ENCODE measurements at places on chromosomes 5 and 9.

- no peak for DNase-seq
These were observed 29.0 kb upstream of the CEMIP2 start for GRCh38 chr9:71797266-71797665.

GRCh38 chr5:132872788-132873118, 715 bp upstream of the LEAP2 start:
- DNase-seq, result no peak

GRCh38 chr5:15021266-15022046, 149.9 kb upstream of the ANKH start:
- no peak for DNase-seq

- DNase-seq, result no peak
These were observed 104.2 kb upstream of the ELL2 start for GRCh38 chr5:96065685-96066385.

DNA sequence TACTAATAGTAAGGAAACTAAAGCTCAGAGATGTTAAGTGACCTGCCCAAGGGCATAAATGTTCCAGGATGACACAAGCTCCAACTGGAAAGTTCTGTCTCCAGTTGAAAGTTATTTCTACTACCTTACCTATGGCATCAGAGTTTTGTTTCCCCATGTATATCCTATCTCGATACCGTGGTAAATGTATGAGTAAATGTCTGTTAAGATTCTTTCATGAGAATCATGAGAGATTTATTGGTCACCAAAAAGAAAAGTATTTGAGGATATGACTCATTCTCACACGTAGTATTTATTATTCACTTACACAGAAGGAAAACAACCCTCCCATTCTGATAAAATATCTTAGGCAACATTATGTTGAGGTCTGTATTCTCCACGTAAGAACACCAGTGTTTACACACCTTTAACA, 11.1 kb upstream of the SHOC1 start:
- no peak for DNase-seq

DNA sequence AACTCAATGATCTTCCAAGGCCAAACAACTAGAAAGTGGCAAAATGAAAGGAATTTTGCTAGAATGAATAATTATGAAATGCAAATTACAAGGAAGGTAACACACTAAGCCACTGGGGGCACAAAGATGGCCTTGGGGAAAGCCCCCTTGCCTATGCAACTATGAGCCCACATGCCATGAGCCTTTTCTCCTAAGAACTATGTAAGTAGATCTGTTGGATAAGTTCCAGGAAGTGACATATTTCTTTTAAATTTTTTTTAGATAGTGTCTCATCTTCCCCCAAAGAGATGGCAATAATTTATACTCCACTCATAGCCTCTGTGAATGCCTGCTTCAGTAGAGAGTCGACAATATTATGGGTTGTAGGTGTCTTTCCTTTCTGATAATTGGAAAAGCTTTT, 257.8 kb downstream of the AUH start:
- no peak for DNase-seq

GRCh38 chr5:91031402-91031752, 351.7 kb downstream of the ARRDC3 start:
- no peak for DNase-seq

GRCh38 chr5:132601071-132601728, 44.4 kb downstream of the RAD50 start:
- DNase-seq, result no peak

- no peak for DNase-seq
These were observed 34.8 kb downstream of the TMEM252 start for GRCh38 chr9:68505681-68506409.

DNA sequence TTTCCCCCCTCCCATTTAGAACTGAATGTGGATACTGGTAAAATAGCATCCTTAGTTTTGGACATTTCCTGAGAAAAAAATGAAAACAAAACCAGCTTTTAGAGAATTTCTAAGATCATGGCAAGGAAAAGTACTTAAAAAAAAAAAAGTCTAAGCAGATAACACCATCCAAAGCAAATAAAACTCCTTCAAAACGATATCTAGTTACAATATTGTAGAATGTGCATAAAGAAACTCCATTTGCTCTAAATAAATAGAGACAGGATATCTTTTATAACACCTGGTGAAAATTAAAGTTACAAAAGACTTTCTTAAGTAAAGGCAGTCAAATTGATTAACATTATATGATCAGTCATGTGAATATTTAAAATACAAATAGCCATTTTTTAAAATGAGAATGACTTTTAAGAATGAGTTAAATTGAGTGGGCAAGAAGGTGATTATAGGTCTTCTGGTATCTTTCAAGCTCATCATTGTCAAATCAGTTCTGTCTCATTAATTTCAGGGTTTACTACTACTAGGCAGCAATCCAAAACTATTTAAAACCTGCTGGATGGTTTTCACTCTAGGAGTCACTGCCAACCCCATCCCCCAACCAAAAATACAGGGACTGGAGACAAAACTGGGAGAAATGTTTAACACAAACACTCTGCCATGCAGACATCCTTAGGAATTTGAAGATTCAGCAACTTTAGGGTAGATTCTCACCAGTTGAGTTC, 382.6 kb downstream of the ADGRV1 start:
- no peak for DNase-seq

DNA sequence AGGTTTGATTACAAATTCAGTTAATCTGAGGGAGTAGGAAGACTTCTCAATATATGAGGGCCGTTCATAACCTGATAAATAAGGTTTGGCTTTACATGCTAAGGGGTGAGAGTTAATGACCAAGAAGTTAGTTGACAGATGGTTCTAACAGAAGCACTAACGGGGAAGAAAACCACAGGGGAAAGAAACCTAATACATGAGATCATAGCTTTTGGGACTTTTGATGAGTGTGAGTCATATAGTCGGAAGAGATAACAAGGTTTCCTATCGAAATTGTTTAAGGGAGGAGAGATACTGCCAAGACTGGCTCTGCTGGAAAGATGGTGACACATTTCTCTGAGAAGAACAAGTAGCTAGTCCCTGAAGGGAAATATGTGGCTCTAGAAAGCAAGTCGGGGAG, 140.1 kb downstream of the COX7C start:
- no peak for DNase-seq

DNA sequence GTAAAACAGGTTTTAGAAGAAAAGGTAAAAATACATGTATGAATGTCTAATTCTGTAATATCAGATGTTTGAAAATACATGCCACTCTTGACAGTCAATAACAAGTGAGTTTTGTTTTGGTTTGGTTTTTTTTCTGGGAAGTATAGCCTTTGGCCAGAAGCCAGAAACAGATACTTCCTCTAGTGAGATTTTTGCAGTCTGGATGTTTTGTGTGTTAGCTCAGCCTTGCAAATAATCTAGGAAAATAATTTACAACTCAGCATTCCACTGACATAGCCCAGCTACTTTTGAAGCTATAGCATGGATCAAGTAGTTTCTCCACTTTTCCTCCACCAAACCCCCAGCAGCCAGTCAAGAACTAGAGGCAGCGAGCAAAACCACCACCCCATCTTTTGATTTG, 56.7 kb downstream of the SLC1A1 start:
- no peak for DNase-seq

GRCh38 chr9:133401588-133401987, 16.2 kb downstream of the REXO4 start:
- no peak for DNase-seq

DNA sequence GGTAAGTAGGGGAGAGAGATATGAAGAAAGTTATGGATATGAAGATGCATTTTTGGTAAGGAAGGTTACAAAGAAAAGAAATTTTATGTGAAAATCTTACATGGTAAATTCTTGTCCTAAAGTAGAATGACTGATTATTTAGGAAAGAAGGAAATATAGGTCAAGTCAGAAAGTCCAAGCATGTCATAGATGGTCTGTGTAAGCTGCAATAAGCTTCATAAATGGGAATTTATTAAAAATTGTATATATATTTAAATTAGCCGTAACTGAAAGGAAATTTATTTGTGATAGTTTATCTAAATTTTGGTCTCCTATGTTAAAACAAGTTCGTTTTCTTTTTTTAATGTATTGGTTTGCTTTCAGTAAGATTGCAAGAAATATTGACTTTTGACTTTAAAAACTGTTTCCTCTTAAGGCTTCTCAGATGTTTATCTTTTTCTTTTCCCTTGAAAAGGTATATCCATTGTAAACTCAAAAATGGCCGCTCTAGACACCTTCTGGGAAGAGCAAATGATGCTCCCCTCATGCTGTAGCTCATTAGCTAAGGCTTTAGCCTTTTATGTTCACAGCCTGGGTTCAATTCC, 46.8 kb upstream of the HAPLN1 start:
- DNase-seq, result no peak

- DNase-seq, result no peak
These were observed 98.4 kb downstream of the LIX1 start for GRCh38 chr5:97044052-97044451.

DNA sequence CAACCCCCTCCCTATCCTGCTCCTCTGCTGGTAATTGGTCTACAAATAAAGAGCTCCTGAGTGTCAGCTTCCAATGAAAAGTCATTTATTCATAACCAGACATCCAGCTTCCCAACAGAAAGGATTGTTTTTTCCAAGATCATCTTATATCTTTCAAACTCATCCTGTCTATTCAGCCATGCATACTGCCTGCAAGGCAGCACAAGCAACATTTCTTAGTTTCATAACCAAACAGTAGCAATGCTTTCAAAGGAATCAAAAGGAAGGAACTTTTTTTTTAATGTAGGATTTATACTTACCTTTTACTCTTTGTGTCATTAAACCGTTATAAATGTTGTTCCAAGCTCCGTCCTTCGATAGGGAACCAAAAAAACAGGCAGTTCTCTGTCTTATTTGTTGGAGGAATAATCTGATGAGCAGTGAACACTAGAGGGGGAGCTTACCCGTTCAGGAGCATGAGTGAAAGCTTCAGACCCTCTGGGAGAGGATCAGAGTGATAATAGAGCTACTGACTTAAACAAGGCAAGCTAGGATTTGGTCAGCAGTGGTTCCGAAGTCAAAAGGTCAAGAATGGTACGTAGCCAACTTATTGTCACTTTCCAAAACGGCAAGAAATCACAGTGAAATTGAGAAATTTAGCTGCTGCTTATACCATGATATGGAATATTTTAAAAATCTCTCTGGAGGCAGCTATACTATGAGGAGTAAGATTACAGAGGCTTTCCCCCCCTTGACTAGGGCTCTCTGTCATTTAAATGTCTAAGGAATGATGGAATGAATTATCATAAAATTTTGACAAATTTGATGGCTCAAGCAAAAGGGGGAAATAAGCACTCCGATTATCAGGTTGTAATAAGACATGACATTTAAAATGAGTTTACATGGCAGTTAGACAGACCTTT, 892.9 kb downstream of the NR2F1-AS1 start:
- DNase-seq, result no peak

DNA sequence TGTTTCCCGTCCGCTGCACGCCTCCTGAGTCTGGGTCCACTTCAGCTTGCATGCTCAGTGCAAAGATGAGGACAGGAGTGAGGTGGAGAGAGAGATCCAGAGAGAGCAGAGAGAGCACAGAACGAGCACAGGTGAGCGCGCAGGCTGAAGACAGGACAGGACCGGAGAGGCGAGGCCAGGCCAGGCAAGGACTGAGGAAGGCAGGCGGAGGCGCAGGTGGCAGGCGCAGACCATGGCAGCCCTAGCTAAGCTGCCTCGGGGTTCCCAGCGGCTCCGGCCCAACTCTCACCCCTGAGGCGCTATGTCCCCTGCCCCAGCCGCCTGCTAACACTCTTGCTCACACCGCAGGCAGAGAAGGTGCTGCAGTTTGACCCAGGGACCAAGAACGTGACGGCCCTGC, 9.7 kb downstream of the GRIN1 start:
- DNase-seq, result no peak

DNA sequence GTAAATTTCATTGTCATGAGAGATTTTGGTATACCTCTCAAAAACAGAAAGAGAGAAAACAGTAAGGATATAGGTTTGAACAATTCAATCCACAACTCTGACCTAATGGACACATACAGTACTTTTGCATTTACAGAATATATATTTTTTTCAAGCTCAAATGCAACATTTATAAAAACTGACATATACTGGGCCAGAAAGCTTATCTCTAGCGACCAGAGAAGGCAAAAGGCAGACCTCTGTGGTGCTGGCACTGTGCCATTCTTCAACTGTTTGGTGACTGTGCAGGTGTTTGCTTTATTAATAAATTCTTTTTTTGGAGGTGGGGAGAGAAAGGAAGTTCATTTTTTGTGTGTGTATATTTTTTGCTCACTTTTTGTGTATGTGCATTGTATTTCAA, 6.0 kb upstream of the PLAC8L1 start:
- DNase-seq, result no peak

GRCh38 chr9:4594545-4594944, 67.5 kb upstream of the PLPP6 start:
- DNase-seq, result no peak

DNA sequence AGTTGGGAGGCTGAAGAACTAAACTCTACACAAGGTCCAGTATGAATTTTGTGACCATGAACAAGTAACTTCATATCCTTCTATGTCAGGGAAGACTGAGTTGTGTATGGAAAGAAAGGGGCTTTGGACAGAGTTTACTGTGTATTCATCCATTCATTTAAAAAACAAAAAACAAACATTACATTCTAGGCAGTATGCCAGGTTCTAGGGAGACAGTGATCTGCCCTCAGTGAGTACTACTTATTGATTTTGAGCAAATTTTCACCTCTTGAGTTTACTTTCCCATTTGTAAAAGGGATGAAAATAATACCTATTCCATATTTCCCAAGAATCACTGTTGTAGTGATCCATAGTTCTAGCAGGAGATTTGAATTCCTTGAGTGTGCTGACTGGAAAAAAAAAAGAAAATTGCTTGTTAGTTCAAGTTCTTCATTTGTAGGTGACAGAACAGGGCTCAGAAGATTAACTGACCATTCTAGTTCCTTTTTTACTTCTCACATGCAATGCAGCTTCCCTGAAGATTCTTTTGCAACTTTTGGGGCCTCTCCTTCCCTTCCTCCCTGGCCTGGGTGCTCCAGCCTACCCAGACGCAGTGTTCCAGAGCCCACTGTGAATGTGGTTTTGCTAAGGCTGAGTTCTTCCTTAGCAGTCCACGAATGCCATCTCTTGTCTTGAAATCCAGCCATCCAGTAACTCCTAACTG, 2.6 kb upstream of the GAPVD1 start:
- no peak for DNase-seq

GRCh38 chr9:133712221-133713100, 25.7 kb downstream of the SARDH start:
- DNase-seq, result no peak

GRCh38 chr5:122723606-122724352, 51.1 kb upstream of the SNX2 start:
- DNase-seq, result no peak

DNA sequence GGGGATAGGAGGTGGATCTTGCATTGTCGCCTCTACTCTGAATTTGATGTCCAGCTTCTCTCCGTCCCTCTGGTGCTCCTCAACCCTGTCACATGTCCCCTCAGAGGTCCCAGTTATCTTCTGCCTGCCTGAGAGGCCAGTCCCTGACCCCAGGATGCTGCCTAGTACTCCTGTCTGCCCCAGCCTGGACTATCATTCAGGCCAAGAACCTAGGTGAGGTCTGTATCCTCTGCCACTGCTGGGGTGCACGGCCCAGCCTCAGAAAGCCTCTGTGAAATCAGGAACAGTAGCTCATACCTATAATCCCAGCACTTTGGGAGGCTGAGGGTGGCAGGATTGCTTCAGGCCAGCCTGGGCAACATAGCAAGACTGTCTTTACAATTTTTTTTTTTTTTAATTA, 8.6 kb downstream of the SPINK4 start:
- DNase-seq, result no peak

GRCh38 chr9:71073494-71073893, 47.9 kb downstream of the TRPM3 start:
- DNase-seq, result no peak

Data from T-helper 9 cell (primary cell).